ENCODE measurements at places on chromosomes 5 and 9. TPM values are rescaled to one million over a fixed set of nuclear protein-coding genes. Genes with fewer than 3 reads are reported as not detected.

DNA sequence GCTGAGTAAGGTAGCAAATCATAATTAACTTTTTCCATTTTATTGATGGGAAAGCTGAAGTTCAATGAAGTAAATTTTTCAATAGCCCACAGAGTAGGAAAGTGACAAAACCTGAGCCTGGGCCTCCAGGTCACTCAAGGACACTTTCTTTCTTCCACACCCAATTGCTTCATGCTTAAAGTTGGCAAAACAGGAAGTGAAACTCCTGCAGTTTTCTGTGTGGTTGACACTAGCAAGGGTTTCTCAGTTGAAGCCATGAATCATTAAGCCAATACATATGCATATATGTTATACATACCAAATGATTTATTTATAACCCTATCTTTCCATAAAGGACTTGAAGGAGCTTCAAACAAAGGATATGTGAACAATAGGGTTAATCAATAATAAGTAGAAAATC is 13.9 kb downstream of the TLR4 start:
- DNase-seq = peak; percentile 71
- H3K27ac ChIP-seq = no peak overlapping the region
- no peaks in the 10 kb centered on the region for H3K27me3 ChIP-seq
- peak overlapping the region; percentile 58 for H3K4me3 ChIP-seq
- H3K4me1 ChIP-seq = peaks cover 17% of the 10 kb centered on the region

DNA sequence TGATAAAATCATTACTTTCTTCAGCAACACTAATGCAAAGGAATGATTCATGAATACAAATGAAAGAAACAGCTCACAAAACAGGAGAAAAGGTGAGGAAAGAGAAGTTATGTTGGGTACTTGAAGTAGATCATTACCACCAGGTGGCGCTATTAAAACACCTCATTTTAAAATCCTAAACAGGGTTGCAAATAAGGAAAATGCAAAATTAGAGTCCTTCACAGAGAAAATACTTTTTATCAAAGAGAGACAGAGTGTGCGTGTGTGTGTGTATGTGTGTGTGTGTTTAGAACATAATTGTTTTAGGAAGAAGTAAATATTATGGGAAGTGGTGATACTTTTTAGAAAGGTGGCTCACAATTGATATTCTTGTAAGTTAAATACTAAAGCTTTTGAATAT is 49.5 kb upstream of the CD180 start:
- H3K4me1 ChIP-seq = peaks cover 5% of the 10 kb centered on the region
- no peak overlapping the region for H3K4me3 ChIP-seq
- no peaks in the 10 kb centered on the region for H3K27me3 ChIP-seq
- H3K27ac ChIP-seq = no peak overlapping the region
- no peaks in the 10 kb centered on the region for H3K36me3 ChIP-seq

RNF180 gene
- polyA plus RNA-seq = not detected

SOX30 gene
- 1.1 TPM for polyA plus RNA-seq

SLC45A2 gene
- not detected for polyA plus RNA-seq

GRCh38 chr5:10593531-10594181 is 29.8 kb downstream of the ANKRD33B start:
- peaks cover 16% of the 10 kb centered on the region for H3K36me3 ChIP-seq
- H3K4me3 ChIP-seq = no peak overlapping the region
- H3K27me3 ChIP-seq = no peaks in the 10 kb centered on the region
- DNase-seq = no peak
- peak overlapping the region; percentile 55 for H3K27ac ChIP-seq
- H3K4me1 ChIP-seq = peaks cover 30% of the 10 kb centered on the region

- no peaks in the 10 kb centered on the region for H3K4me1 ChIP-seq
- DNase-seq = no peak
- no peak overlapping the region for H3K4me3 ChIP-seq
- no peaks in the 10 kb centered on the region for H3K36me3 ChIP-seq
- H3K27me3 ChIP-seq = peaks cover 45% of the 10 kb centered on the region
Observed at GRCh38 chr9:16729651-16730050, 140.8 kb downstream of the BNC2 start.

DNA sequence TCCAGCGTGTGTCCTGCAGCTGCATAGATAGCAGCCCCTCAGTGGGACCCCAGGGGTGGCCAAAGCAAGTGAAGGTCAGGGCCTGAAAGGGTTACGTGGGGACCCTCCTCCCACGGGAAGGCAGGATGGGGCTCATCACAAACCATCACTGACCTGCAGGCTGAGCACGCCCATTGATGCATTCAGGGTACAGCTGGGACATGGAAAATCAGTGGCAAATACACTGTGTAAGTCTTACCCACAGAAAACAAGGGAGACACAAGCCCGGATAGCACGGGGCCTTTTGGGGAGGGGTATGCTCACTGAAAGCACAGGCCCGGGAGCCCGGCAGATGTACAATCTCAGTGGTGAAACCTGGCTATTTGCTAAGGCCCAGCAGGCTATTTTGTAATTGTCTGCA is 49.1 kb downstream of the SEMA4D start:
- H3K27ac ChIP-seq = peak overlapping the region; percentile 75
- no peaks in the 10 kb centered on the region for H3K27me3 ChIP-seq
- H3K4me1 ChIP-seq = peaks cover 63% of the 10 kb centered on the region
- H3K36me3 ChIP-seq = peaks cover 20% of the 10 kb centered on the region

GRCh38 chr5:43332401-43332800 is 19.2 kb upstream of the HMGCS1 start:
- no peak for DNase-seq
- H3K27ac ChIP-seq = no peak overlapping the region
- H3K27me3 ChIP-seq = peaks cover 24% of the 10 kb centered on the region
- H3K4me1 ChIP-seq = no peaks in the 10 kb centered on the region

NME5 gene
- polyA plus RNA-seq = not detected

DNA sequence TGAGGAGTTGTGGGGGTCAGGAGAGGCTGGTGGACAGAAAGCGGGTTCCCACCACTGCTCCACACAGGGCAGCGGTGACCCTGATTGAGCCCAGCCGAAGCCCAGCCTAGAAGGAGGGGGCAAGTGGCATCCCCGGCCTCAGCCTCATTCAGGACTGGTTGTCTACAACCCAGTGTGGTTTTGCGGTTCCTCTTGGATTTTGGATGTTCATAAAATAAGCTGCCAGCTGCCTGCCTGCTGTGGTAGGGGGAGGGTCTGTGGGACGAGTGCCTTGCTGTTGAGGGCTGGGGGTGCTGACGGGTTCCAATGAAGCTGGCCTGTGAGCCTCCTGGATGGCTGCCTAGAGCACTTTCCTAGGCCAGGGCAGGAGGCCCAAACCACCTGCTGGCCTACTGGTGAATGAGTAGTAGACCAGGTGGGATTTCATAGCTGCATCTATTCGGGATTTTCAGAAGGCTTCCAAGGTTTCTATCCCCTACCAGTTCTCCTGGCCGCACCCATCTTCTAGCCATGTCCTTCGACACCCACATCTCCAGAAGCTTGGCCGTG is 102.4 kb downstream of the NDFIP1 start:
- no peak for DNase-seq
- no peaks in the 10 kb centered on the region for H3K4me1 ChIP-seq
- H3K36me3 ChIP-seq = no peaks in the 10 kb centered on the region
- H3K4me3 ChIP-seq = no peak overlapping the region
- no peak overlapping the region for H3K27ac ChIP-seq
- H3K27me3 ChIP-seq = peaks cover 19% of the 10 kb centered on the region

DNA sequence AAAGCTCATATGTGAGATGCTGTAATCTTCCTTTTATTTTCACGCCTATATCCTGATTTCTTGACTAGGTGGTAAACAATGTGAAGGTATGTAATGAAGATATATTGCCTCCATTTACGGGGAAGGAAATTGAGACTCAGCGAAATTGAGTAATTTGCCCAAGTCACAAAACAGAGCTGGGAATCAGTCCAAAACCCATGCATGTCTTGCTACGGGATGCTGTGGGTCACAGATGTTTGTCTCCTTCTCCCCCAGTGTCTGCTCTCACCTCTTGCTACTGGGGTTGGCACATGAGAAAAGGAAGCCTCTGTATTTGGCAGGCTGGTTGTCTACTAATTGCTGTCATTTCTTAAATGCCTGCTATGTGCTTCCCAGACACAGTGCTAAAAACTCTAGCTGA is 53.7 kb upstream of the TEX48 start:
- no peak overlapping the region for H3K4me3 ChIP-seq
- H3K36me3 ChIP-seq = no peaks in the 10 kb centered on the region
- no peak for DNase-seq
- H3K4me1 ChIP-seq = peaks cover 9% of the 10 kb centered on the region
- H3K27ac ChIP-seq = peak overlapping the region; percentile 51

PCBD2 gene
- polyA plus RNA-seq = 9.5 TPM
